ENCODE measurements at places on chromosomes 16 and 17.

- DNase-seq, result no peak
These were observed 2.3 kb upstream of the SLC16A11 start for GRCh38 chr17:7046127-7046724.

DNA sequence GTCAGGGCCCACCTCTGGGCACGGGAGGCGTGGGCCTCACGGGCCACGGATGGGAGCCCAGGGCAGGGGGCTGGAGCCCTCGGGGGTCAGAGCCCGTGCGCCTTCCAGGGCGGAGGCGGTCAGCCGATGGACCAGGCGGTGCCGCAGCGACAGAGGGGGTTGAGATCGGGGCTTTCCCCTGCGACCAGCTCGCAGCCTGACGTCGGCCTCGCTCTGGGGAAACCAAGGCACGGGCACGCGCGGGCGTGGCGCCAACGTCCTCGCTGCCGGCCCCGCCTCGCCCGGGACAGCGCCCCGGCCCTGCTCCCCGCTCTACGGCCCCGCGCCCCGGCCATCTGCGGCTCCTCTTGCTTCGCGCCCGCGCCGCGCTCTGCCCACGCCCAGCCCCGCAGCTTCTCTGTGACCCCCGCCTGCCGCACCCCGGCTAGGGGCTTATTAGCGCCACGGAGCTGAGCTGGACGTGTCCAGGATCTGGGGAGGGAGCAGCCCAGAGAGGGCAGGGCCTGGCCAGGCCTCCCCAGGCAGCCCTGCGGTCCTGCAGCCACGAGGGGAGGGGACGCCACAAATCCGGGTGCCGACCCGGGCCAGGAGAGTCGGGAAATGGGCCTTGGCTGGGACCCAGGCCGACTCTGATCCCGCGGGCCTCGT is 13.5 kb downstream of the ACTG1 start:
- no peak for DNase-seq

- DNase-seq, result no peak
These were observed 6.0 kb downstream of the ADGRG5 start for GRCh38 chr16:57548408-57548807.

GRCh38 chr16:10579965-10580882 is at the start of gene EMP2:
TSS of gene EMP2 (minus strand) at chr16:10580598. CDS start at chr16:10547617, 32,981 bp downstream.
- peak; percentile 50 for DNase-seq

- DNase-seq, result no peak
These were observed 6.8 kb downstream of the PCTP start for GRCh38 chr17:55757659-55758058.

DNA sequence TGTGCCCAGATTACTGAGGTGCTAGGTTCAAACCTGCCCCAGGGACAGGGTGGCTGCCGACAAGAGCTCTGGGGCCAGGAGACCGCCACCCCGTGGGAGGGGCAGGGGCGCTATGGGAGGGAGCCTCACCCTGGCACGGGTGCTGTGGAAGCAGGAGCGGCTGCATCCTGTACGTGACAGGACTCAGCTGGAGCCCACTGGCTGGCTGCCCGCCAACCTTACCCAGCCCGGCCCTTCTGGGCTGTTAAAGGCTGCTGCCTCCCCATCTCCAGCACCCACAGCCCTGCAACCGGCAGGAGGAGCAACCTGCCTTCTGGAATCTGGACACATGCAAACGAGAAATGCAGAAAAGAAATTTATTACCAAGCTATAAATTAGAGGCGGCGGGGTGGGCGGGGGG is 11.2 kb downstream of the PAM16 start:
- no peak for DNase-seq

DNA sequence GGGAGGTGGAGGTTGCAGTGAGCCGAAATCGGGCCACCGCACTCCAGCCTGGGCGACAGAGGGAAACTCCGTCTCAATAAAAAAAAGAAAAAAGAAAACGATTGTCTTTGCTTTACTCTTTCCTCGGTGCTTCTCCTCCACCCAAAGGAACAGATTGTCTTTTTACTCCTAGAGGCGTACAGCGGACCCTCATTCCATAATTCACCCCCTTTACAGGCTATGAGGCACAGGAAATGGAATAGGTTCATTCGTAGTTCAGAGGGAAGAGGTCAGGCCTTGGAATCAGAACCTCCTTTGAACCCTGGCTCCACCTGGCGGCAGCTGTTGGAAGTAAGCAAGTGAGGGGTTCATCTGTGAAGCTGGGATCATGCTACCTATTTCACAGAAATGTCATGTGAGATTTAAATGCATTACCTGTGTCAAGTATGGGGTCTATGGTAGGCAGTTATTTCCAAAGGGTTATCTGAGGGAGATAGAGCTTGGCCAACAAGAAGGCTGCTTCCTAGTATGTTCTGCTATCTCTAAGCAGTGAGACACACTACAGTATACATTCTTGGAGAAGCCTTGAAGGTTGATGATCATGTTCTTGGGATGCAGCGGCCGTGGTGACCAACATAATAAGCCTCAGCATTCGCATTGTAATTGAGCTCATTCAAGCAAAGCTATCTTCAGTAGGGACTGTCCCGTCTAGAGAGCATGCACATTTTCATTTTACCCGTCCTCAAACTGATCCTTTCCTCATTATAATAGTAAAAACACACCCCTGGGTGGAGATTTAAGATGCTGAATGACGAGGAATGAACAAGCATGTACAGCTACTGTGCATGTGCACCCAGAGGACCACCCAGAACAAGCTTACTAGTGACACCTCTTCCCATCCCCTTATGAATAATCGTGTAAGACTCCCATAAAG is 18.7 kb upstream of the ZNF689 start:
- peak; percentile 36 for DNase-seq

GRCh38 chr17:15918261-15918660 is 26.7 kb upstream of the ADORA2B start:
- DNase-seq, result no peak

GRCh38 chr16:28526201-28527099 is 12.3 kb downstream of the NUPR1 start:
- DNase-seq, result no peak

DNA sequence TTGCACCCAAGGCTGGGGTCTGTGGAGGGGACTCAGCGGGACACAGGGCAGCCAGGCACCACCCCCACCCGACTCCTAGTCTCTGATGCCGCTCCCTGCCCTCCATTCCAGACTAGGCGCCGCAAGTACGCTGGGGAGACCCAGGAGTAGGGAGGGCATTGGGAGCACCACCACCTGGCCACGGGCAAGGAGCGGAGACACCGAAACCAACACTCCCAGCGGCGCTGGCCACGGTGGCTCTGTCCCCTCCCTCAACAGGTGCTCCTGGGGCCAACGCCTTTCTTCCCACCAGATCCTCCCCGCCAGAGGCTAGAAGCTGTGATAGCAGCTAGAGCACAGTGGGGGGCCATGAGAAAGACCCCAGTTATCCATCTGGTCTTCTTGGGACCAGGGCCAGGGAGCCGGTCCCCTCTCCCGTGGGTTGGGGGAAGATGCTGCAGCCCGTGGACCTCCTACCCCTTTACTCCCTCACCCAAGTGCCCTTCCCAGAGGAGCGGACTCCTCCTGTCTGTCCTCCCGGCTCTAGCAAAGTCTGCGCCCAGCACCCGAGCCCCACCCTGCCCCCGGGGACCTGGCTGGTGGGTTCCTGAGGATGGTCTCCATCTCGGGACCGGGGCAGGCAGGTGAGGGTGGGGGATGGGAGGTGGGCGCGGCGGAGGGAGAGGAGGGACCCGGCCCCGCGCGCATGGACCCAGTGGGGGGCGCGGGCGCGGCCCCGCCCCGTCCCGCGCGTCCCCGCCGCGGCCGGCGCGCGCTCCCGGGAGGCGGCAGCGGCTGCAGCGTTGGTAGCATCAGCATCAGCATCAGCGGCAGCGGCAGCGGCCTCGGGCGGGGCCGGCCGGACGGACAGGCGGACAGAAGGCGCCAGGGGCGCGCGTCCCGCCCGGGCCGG is at the start of gene SYNGR3:
Gene SYNGR3 (plus strand): TSS at position 762 of the 892 bp plus-strand sequence. CDS start 133 bp downstream, outside the sequence.
- no peak for DNase-seq

- peak; percentile 5 for DNase-seq
These were observed 454 bp downstream of the CCDC40 start for GRCh38 chr17:80036715-80037477.

DNA sequence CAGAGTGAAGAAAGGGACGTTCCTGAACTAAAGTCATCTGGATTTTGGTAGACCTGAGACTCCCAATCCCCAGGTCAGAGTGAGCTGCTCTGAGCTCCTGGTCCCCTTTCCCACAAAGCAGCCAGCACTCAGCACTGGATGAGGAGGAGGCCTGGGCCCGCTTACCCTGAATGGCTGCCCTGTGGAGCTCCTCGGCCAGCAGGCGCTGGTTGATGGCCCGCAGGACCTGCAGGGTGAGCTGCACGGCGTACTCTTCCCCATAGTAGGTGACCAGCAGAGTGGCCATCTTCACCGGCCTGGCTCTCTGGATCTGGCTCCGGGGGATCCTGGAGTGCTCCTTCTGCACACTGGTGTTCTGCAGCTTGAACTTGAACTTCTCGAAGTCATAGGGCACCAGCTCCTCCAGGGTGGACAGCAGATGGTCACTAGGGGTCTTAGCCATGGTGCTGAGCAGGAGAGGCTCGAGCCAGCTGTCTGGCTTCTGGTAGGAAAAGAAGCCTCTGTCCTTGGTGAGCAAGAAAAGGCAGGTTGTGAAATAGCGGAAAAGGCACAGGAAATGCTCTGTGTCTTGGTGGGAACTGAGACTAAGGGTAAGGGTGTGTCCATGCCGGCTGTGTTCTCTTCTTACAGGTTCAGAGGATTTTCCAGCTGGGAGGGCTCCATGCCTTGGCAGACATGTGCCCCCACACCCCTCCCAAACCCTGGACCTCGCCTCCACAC is at the start of gene MEFV:
Gene MEFV (minus strand): TSS at position 488 of the 720 bp plus-strand sequence. CDS start 46 bp downstream, at position 442.
- DNase-seq, result no peak

- DNase-seq, result peak; percentile 99
These were observed 1.5 kb downstream of the MXRA7 start for GRCh38 chr17:76709077-76709950.

DNA sequence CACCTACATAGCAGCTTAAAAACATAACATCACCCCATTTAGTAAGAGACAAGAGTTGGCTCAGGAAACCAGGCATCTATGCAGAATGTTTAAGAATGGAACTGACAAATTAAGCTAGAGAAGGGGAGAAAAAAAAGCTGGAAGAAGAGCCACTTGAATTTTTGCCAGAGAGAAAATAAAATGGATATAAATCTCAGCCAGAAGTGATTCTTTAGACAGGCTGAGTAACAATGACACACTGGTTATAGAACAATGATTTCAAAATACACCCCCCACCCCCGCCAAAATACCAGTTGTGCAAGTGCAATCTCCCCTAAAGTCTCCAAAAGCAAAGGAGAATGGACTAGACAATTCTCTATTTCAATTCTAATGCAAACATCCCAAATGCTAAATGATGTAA is 22.4 kb downstream of the LSM12 start:
- no peak for DNase-seq

DNA sequence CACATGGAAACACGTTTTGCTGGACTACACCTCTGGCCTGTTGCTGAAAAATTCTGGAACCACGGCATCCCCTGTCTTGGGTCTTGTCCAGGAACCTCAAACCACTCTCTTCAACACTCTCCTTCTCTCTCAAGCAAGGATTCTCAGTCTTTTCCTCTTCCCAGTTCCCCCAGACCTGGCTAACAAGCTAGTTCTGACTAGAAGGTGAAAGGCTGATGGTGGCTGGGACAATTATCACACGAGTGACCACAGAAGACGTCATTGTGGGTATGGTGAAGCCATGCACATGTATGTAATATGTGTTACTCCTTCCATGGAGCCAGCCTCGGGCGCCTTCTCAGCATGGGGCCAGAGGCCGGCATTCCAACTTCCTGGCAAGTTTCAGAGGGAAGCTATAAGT is 123.0 kb downstream of the CDYL2 start:
- DNase-seq, result no peak

- peak; percentile 60 for DNase-seq
These were observed 17.0 kb upstream of the KRT20 start for GRCh38 chr17:40901981-40902474.

DNA sequence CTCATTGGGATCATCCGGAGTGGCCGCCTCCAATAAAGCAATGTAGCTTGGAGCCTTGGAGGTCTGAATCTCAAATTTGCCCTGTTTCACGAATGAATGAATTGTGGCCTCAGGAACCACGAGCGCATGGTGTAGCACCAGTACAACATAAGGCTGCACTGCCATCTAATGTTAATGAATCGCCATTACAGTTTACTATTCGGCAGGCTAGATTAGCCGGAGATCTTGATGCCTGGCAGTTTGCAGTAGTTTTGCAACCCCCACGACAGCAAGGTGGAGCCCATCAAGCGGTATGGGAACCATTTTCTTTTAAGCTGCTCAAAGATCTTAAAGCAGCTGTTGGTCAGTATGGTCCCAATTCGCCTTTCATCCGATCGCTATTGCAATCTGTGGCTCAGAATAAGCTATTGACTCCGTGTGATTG is 18.8 kb downstream of the ALOX15B start:
- DNase-seq, result peak; percentile 76

DNA sequence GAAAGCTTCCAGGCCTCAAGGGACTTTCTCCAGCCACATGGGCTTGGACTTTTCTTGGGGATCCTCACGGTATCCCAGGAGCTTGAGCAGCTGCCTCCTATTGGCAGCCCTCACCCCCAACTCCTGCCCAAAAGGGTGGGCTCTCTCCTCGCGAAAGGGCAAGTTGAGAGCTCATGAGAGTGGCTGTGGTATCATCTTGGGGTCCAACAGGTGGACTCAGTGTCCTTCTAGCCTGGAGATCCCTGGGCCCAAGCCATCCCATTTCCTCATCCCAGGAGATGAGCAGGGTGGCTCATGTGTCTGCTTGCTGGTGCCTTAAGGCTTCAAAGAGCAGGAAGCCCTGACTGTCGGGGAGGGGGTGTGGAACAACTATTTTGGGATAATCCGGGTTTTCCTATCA is 17.7 kb downstream of the TBX4 start:
- no peak for DNase-seq

DNA sequence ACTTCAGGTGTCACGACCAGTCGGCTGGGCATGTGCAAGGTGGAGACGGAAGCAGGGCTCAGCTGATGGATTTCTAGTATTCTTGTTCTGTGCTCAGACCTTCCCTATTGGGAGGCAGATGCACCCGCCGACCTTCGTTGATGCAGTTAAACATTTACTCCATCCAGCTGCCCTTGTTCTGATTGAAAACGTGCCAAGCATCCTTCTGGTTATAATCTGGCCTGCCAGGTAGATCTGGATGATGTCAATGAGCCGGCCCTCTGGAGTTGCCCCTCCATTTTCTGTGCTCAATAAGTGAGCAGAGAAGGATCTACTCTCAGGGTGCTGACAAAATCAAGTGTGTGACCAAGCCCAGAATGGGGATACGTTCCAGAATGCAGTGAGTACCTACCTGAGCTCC is 38.3 kb downstream of the CCDC182 start:
- no peak for DNase-seq

GRCh38 chr17:75182319-75182568 is 515 bp downstream of the SUMO2 start:
- DNase-seq, result no peak

DNA sequence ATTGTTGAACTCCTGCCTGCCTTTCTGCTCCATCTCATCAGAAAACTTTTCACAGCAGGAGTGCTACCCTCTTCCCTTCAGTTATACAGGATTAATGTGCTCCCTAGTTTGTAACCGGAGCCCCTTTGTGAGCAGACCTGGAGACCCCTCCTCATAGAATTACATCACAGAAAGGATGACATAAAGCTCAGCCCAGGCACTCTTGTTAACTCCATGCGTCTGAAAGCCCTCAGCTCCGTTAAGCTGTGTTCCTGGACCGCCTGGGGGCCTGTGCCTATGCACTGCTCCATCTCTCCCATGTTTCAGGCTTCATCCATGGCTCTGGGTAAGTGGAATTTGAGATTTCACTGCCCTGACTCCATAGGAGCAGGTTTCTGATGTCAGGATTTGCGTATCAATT is 7.6 kb downstream of the WSCD1 start:
- DNase-seq, result no peak
